ENCODE measurements at places on chromosomes 4 and X.

DNA sequence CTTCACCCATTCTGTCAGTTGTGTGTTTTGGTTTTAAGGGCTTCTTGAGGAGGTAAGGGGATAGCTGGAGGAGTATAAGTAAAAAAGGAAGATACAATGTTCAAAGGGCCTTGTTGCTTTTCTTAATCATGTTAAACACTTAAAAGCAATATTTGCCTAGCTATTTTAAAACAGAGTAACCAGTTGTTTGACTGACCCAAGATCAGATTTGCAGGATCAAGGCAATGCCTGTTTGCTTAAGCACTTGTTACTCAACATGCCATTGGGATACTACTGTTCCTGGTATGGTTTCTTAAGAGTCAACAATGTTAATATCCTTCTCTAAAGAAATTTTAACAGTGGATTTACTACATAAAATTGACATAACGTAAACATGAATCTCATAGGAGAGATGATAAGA lies 2.6 kb downstream of the DCLK2 start:
- DNase-seq: no peak

- no peak for DNase-seq
Measured at GRCh38 chrX:4240541-4241194, 527.2 kb upstream of the PRKX start.

DNA sequence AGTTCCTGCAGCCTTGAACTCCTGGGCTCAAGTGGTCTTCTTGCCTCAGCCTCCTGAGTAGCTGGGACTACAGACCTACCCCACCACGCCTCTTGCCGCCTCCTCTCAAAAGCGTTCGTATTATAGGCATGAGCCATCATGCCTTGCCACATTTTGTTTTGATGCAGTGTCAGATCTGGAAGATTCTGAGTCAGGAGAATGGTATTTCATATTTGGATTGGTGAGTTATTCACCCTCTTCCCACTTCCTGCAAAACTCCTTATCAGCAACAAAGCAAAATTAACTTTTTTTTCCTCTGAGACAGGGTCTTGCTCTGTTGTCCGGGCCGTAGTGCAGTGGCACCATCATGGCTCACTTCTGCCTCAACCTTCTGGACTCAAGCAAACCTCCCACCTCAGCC lies 29.6 kb downstream of the REST start:
- DNase-seq: no peak

DNA sequence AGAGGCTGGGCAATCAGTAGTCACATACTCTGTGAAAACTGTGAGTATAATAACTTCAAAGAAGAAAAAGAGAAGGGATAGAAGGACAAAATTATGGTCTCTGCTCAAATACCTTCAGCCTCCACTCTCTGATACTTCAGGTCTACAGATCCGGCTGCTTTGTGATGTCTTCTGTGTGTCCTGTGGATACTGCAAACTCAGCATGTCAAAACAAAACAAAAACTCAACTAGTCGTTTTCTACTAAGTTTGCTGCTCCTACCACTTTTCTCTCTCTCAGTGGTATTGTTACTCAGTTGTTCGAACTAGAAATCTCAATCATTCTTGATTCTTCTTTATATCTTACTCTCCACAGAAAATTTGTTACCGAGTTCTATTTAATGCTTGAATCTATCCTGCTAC lies 202.4 kb upstream of the ANK2 start:
- DNase-seq: no peak

Data from pancreas (tissue), 10 donors.